ENCODE measurements at places on chromosomes 5 and 9.

GRCh38 chr5:173969167-173970049 is 19.6 kb upstream of the C5orf47 start:
- DNase-seq = no peak

DNA sequence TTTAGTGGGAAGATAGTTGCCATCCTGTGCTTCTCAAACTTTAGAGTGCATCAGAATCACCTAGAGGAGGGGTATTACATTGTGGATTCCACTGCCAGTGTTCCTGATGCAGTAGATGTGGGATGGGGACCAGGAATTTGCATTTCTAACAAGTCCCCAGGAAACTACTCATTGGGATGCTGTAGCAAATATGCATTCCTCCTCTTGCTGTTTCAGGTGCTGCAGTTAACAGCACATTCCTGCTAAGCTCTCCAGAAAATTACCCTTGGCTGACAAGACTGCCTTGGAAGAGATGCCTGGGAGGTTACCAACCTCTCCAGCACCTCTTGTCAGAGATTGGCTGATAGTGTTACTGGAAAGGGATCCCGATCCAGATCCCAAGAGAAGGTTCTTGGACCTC is 270.5 kb downstream of the OSTF1 start:
- no peak for DNase-seq

- DNase-seq = peak; percentile 69
Measured at GRCh38 chr5:10489810-10490426, 48.2 kb downstream of the ROPN1L start.

GRCh38 chr9:81772144-81772543 is 82.8 kb upstream of the TLE1 start:
- no peak for DNase-seq

DNA sequence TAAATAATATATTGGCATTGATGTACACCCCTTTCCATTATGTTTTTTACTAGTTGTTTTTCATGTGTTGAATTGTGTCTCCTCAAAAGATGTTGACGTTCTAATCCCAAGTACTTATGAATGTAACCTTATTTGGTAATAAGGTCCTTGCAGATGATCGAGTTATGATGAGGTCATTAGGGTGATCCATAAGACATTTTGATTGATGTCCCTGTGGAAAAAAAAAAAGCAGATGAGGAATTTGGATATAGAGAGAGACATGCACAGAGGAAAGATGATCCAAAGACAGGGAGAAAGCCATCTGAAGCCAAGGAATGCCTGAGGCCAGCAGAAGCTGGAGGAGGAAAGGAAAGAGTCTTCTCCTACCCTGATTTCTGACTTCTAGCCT is 632.7 kb downstream of the TLR4 start:
- no peak for DNase-seq

- DNase-seq = no peak
Measured at GRCh38 chr9:26234865-26235264, 556.6 kb upstream of the TUSC1 start.

DNA sequence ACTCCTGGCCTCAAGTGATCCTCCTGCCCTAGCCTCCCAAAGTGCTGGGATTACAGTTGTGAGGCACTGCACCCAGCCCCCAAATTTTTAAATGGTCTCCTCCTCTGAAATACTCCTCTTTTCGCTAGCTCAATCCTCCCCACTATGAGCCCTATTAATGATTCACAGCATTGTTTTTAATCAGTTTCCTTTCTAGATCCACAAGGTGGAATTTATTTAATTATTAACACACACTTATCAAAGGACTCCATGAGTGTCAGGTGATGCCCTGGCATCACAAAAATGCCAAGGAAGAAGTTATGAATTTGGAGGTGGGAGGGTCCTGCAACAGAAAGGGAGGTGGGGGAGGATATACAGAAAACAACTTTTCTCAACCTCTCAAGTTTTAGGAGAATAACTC is 806.5 kb downstream of the PRELID2 start:
- DNase-seq = no peak

- DNase-seq = no peak
Measured at GRCh38 chr9:34651321-34651720, 664 bp upstream of the IL11RA start.

DNA sequence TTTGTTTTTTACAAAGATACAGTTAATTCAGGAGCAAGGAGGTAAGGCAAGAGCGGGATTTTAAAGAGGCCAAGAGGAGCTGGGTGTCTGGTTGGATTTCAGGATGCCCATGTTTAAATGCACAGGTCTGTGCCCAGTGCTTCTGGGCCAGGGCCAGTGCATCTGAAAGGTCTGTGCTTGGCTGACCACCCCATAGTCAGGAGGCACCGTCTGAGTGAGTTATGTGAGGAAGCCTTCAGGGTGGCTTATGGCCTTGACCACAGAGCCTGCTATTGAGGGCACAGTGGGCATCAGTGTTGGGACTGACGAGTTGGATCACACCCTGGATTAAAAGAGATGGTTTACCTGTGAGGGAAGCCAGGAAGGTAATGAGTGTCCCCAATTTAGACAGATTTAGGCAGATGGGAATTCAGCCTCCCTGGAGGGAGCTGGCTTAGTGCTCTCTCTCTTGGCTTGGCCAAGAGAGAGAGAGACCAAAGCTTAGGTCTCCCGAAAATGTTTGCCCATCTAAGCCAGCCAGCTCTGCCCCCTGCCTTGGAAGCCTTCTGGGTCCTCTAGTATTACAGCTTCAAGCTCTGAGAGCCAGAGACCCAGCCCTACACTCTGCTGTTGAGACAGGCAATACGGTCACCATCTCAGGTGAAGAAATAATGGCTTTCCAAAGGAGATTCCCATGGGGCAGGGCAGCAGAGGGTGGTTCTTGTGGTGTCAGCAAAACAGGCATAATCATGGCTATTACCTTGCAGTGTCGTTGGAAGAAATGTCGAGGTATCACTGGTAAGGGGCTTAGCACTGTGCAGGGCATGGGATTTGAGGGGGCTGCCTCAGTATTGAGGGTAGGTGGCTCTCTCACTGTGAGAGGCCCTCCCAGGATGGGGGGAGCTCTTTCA is 68.6 kb downstream of the RGS3 start:
- no peak for DNase-seq
